ENCODE measurements at places on chromosomes 12 and 14. TPM values are rescaled to one million over a fixed set of nuclear protein-coding genes. Genes with fewer than 3 reads are reported as not detected.

The SMIM41 gene
- total RNA-seq: 0.18 TPM

The HOMEZ gene
- total RNA-seq: 16.6 TPM

The SLC39A2 gene
- 0.30 TPM for total RNA-seq

The MANSC4 gene
- total RNA-seq: not detected

DNA sequence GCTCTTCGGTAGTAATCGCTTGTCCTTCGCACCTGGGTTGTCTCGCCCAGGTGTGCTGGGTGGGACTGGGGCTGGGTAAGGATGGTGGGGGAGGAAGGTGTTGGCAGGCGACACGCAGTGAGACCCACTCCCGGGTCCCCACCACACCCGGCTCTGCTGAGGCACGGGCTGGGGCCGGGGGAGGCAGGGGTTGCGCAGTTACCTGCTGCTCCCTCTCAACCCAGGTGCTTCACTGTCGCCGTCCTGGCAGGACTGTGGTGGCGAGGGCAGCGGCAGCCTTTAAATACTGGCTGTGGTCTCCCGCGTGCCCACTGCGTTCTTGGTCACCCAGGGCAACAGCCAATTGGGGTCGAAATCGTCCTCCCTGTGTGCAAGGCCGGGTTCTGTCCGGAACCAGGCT, at the start of gene CCER1:
Gene CCER1, minus strand, starts transcription at position 256 of the 400 bp plus-strand sequence. CDS start 434 bp downstream, outside the sequence.
- H3K4me1 ChIP-seq: no peaks in the 10 kb centered on the region
- no peak within 1 kb of the TSS for H3K4me3 ChIP-seq
- DNase-seq: no peak

DNA sequence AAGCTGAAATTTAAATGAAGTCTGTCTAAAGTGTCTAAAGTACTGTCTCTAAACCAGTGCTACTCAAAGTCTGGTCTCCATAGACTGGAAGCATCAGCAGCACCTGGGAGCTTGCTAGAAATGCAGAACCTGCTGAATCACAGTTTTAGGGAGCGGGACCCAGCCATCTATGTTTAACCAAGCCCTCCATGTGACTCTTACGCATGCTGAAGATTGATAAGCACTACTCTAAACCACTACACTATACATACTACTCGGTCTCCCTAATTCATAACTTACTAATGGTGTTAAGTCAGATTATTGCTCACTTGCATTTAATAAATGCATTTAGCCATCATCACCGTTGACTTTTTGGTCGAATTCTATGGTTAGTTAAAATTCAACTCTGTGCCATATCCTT, 88.8 kb downstream of the SLC25A21 start:
- no peaks in the 10 kb centered on the region for H3K27me3 ChIP-seq
- no peak overlapping the region for H3K4me3 ChIP-seq
- DNase-seq: no peak
- H3K36me3 ChIP-seq: no peaks in the 10 kb centered on the region

GRCh38 chr12:111193496-111193895, 175.4 kb downstream of the PHETA1 start:
- H3K36me3 ChIP-seq: no peaks in the 10 kb centered on the region
- no peak overlapping the region for H3K4me3 ChIP-seq
- no peak overlapping the region for H3K27ac ChIP-seq
- H3K27me3 ChIP-seq: peaks cover 27% of the 10 kb centered on the region
- no peak for DNase-seq
